Stimulated activated CD4-positive, alpha-beta T cell treated with anti-CD3 and anti-CD28 coated beads, TNF-alpha, amount 100 ng/mL, for 24 hours (primary cell): ENCODE measurements at places on chromosomes 1 and 21.

- DNase-seq, result no peak
Measured at GRCh38 chr1:17328855-17329254, 20.9 kb downstream of the PADI4 start.

DNA sequence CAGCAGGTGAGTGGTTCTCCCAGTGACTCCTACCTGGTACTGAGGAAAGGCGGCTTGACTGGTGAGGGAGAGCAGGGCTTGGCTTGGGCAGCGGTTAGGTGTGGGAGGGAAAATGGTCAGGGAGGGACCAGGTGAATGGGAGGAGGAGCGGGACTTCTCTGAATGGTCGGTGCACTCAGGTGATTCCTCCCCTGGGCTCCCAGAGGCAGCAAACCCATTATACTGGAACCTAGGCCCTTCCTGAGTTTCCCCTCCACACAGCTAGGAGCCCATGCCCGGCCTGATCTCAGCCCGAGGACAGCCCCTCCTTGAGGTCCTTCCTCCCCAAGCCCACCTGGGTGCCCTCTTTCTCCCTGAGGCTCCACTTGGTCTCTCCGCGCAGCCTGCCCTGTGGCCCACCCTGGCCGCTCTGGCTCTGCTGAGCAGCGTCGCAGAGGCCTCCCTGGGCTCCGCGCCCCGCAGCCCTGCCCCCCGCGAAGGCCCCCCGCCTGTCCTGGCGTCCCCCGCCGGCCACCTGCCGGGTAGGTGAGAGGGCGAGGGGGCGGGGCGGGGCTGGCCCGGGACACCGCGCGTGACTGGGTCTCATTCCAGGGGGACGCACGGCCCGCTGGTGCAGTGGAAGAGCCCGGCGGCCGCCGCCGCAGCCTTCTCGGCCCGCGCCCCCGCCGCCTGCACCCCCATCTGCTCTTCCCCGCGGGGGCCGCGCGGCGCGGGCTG lies 2.3 kb downstream of the ARTN start:
- DNase-seq, result no peak

GRCh38 chr1:224106568-224107281 lies 7.2 kb upstream of the FBXO28 start:
- no peak for DNase-seq

DNA sequence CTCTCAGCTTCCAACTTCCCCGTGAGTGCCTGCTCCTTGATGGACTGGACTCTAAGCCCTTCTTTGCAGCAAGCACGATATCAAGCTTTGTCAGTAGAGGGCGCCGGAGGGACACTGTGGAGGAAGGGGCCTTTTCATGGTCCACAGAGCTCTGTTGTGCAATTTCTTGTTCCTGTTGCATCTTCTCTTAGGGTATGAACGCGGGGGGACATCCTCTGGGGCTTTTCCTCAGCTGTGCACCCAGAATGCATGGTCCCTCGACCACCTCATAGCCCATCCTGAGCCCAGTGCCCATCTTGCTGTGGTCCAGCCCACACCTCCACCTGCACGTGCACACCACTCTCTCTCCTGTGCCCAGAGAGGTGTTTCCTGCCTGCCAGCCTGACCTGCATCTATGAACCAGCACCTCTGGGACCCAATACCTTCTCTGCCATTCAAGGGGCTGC lies 556.8 kb downstream of the PTPRU start:
- peak; percentile 15 for DNase-seq

DNA sequence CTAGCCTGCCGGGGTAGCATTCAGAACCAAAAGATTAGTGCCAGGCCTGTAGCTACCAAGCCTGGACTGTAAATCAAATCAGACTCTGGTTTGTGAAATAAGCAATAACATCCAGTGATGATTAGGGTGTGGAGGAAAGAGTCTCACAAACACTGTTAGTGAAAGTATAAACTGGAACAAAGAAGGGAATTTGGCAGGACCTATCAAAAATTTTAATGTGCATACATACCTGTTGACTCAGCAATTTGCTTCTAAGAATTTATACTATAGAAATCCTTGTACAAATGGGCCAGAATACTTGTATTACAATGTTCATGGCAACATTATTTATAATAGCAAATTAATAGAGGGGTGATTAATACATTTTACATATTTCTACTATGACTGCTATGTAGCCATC lies 109.8 kb upstream of the WARS2 start:
- no peak for DNase-seq

DNA sequence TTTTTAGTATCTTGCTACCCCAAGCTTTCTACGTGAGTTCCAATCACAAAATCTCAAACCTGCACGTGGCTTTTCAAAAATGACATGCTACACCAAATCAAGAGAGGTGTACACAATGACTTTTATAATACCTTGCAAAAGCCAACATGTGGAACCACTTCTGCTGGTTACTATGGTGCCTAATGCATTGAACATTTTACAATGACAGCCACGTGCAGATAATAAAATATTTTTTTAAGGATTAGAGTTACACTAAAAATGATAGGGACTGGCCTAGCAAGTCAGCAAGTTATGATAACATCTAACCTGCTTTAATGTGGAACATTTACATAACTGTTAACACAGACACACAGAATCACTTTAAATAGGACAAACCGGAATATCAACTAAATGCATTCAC lies 30.2 kb downstream of the EYA3 start:
- no peak for DNase-seq

- no peak for DNase-seq
Measured at GRCh38 chr1:150575072-150575489, 4.3 kb downstream of the MCL1 start.

DNA sequence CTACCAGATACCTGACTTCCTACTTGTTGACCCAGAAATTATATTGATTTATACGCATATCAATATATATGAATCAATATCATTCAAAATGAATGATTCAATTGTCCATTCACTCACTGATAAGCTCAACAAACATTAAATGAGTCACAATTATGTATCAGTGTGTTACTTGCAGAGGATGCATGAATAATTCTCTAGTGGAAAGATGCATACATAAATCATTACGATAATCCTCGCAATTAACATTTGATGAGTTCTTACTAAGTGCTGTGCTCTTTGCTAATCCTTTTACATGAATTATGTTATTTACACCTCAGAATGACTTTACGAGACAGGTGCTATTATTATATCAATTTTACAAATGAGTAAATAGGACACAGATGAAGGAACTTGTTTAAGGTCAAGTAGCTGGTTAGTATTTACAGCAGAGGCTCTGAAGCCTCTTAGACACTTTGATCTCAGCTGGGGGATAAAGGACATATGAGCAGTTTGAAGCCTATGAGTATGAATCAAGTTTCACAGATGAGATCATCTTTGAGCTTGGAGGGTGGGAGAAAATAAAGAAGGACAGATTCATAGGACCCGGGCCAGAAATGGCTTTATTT lies 112.8 kb upstream of the ADAMTS5 start:
- no peak for DNase-seq

DNA sequence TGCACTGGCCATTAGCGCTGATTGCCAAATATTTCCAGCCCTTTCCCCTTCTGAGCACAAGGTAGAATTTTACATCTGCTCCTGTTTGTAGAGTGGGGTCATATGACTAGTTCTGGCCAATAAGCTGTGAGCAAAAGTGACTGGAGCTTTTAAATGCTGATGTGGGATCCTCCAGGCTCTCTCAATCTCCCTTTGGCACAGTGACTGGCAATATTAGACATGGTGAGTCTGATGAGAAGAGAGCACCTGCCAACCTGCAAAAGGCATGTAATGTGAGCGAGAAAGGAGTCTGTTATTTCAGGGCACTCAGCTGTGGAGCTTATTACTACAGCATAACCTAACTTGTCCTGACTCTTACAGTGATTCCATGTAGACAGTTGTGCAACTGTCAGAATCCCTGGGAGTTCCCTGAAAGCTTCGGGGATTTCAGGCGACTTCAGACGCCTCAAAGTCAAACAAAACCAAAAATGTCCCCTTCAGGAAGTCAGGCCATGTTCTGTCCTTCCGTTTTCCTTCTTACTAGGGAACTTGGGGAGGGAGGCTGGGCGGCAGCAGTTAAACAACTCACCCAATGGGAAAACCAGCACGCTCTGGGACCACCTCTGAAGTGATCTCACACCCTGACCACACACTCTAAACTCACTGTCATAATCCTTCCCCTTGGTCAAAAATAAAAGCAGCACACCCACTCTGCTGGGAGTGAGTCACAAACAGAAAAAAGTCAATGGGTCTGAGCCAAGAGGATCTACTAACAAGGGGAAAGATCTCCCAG lies 3.6 kb upstream of the RASSF5 start:
- peak; percentile 30 for DNase-seq

DNA sequence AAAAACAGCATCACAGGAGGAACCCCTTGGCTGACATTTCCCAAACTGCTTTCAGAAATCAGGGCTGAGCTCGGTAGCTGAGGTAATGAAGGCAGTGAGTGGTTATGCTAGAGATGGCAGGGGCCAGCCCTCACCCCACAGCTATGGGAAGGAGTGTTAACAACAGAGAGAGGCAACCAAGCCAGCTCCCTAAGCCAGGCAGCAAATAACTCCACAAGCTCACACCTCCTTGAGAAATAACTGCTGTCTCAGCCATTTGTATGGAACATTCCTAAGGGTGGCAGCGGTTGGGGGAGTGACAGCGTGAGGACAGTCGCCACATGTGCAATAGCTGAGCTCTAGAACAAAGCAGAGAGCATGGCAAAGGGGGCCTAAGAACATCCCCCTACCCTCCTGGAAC lies 42.6 kb downstream of the LMX1A start:
- no peak for DNase-seq

GRCh38 chr1:194300776-194301175 lies 1114.4 kb upstream of the B3GALT2 start:
- DNase-seq, result no peak

DNA sequence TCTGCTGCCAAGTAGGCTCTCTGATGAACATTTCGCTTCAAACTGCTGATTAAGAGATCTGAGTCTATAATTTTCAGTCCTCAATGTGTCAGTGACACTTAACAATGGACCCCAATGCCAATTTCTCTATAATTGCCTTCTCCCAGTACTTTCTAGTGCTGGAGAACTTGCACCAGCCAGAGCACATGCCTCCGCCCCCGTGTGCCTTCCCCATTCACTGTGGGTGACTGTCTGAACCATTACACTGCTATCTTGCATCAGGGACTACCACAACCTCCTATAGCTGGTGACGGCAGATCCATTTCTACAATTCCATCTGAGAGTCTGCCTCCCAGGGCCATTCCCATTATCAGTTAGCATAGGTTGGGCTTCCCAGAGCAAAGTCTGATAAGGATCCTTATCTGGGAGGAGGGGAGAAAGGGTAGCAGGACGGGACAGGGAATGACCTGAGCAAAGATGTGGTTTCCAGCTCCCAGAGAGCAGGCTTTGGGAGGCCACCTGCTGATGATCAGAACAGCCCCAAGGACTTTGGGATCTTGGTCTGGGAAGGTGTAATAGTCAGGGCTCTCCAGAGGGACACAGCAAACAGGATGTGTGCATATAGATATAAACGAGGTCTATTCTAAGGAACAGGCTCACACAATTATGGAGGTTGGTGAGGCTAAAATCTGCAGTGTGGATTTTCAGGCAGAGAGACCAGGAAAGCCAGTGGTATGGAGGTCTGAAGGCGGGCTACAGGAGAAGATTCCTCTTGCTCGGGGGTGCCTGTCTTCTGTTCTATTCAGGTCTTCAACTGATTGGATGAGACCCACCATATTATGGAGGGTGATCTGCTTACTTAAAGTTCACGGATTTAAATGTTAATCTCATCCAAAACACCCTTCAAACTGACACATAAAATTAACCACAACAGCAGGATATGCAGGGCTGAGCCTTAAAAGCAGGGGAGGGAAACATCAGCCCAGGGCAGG lies 238.2 kb downstream of the PTPRU start:
- no peak for DNase-seq

DNA sequence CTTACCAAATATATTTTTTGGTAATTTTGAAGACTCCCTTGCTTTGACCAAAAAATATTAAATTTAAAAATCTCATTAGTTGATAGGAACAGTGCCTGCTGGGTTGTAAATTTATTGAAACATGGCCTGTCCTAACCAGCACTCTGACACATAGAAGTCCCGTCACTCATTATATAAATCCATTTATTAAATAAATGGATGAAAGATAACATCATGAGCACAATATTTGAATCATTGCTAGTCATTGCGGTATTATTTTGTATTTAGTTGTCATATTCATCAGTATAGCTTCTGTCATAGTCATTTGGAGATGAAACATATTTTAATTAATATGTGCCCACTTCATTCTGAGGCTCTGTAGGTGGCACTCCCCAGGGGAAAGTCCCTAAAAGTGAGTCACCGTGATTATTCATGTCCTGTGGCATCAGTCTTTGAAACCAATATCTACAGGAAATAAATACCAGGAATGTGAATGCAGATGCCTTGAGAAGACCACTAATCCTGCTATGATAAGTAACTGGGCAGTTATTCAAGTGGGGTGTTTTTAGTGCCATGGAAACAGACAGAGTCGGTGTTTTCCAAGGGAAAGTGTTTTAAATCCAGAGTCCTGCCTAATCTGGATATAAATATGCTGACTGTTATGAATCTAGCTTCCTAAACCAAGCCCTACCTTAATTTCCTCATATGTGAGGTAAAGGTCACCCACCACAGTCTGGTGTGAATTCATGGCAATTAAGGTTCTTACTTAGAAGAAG lies 302.0 kb downstream of the DUSP10 start:
- DNase-seq, result no peak

DNA sequence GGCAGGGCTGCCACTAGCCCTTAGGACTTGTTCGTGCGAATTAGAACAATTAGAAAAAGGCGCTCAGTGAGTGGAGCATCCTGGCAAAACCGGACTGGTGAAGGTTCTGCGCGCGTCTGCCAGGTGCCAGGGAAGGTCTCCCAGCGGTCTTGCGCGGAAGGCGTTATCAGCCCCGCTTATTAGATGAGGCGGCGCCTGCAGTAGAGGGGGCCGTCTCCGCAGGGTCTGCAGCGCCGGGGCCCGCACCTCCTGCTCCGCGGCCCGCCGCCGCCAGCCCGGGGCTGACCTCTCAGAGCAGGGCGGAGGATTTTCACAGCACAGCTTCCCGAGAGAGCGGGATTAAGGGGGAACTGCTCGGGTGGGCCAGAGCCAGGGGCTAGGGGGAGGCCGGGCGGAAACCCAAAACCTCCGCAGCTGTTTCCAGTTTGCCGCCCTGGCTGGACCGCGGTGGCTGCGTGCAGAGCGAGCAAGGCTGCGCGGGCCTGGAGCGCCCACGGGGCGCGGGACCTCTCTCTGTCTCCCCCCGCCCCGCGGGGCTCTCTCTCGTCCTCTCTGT lies 155.2 kb downstream of the FOXD2 start:
- DNase-seq, result no peak

GRCh38 chr1:194548071-194548470 lies 1361.7 kb upstream of the B3GALT2 start:
- no peak for DNase-seq

DNA sequence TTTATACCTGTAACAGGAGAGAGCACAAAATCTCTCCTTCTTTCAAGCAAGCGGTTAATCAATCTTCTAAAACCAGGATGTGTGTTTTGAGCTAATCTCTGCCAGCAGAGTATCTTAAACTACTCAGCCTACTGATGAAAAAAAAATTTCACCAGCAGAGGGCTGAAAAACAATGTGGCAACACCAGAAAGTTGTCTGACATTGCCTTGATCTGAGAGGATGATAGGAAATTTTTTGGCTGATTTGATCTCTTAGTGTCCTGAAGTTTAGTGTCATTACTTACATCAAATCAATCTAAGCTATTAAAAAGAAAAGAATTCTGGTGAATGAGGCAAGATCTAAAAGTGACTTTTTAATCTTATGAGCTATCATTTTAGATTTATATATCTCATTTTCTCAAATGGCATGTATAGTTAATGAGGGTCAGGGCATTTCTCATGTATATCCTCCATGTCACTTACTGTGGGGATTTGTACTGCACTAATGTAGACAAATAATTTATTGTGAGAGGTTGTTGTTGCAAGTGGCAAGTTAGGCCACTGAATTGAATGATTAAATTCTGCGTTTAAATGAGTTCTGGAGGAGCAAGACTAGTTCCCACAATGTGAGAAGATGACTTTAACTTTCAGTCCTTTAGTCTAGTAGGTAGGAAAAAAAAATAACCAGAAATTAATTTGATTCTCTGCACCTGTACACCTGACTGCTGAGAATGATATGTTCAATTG lies 10.9 kb downstream of the ADAMTS1 start:
- no peak for DNase-seq
